ENCODE measurements at places on chromosomes 2 and 18. TPM values are rescaled to one million over a fixed set of nuclear protein-coding genes. Genes with fewer than 3 reads are reported as not detected.

PSMA8 gene
- not detected for total RNA-seq

ARHGAP25 gene
- 8.3 TPM for total RNA-seq

NOL4 gene
- not detected for total RNA-seq

ATL2 gene
- 49.1 TPM for total RNA-seq

ALS2 gene
- total RNA-seq: 6.5 TPM

GRCh38 chr2:65537651-65538385 is 105.4 kb upstream of the SPRED2 start:
- H3K4me3 ChIP-seq: no peak overlapping the region
- no peaks in the 10 kb centered on the region for H3K36me3 ChIP-seq
- no peak for DNase-seq
- no peaks in the 10 kb centered on the region for H3K4me1 ChIP-seq
- H3K27ac ChIP-seq: no peak overlapping the region

DNA sequence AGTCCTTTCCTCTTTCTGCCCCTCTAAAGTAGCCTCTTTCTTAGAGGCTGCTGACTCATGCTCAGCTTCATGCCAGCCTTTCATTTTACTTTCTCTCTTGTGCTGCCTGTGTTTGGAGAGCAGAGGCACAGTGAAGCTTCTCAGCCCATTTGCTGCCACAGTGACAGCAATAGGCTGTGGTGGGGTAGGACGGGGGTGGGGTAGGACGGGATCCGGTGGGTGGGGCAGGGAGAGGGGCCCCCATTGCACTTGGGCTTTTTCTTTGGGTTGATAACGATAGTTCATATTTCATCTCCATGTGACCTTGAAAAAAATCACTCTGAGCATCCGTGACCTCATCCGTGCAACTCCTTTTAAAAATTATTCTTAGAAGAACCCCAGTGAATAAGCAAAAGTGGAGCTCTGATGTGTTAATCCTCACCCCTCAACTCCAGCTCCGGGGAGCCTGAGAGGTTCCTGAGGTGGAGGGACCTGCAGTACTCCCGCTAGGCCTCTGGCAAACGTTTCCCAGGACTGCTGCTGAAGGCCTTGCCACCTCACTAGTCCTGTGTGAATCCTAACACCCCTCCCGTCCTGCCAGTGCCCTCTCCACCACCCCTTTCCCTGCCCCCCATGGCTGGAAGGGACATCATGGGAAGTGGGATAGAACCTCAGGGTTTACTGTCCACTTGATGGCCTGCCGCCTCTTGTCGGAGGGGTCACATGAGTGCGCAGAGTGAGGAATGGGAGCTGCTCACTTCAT is 70.8 kb downstream of the INPP4A start:
- H3K4me3 ChIP-seq: no peak overlapping the region
- H3K27me3 ChIP-seq: no peaks in the 10 kb centered on the region
- DNase-seq: no peak
- no peak overlapping the region for H3K27ac ChIP-seq
- peaks cover 4% of the 10 kb centered on the region for H3K4me1 ChIP-seq

GRCh38 chr2:238684362-238685326 is 163.2 kb upstream of the TWIST2 start:
- H3K4me1 ChIP-seq: no peaks in the 10 kb centered on the region
- H3K27me3 ChIP-seq: no peaks in the 10 kb centered on the region
- DNase-seq: peak; percentile 87
- no peaks in the 10 kb centered on the region for H3K36me3 ChIP-seq
- H3K4me3 ChIP-seq: no peak overlapping the region
- peak overlapping the region; percentile 73 for H3K27ac ChIP-seq

- H3K4me1 ChIP-seq: no peaks in the 10 kb centered on the region
- no peaks in the 10 kb centered on the region for H3K36me3 ChIP-seq
- H3K4me3 ChIP-seq: no peak overlapping the region
Measured at GRCh38 chr18:51151568-51152511, 45.6 kb downstream of the MEX3C start.

DNA sequence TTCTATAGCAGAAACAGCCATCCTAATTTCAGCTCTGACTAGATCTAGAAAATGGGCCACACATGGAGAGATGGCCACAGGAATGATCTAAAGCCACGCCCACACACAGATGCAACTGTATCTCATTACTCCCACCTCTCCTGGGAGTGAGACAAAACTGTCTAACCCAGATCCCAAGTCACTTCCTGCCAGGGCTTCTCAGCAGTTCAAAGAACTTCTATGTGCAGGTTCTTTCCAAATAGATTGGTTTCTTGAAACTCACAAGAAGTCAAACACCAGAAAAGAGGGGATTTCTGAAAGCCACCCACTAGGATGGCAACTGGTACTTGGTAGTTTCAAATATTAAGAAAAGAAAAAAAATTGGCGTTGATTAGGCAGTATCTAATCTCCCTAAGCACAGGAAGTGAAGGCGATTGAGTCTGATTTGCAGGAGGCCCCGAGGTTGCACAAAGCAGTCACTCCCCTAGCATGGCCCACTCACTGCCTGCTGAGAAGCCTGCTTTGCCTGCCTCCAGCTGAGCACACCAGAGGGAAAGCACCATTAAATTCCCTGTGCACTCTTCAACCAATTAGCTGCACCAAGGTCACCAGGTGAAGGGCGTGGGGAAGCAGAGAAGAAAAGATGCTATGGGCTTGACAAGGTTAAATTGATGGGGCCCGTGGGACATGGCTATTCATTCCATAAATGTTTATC is 51.1 kb downstream of the PAPOLG start:
- H3K27me3 ChIP-seq: no peaks in the 10 kb centered on the region
- no peak overlapping the region for H3K4me3 ChIP-seq
- peaks cover 2% of the 10 kb centered on the region for H3K36me3 ChIP-seq
- no peak for DNase-seq
- no peaks in the 10 kb centered on the region for H3K4me1 ChIP-seq

DNA sequence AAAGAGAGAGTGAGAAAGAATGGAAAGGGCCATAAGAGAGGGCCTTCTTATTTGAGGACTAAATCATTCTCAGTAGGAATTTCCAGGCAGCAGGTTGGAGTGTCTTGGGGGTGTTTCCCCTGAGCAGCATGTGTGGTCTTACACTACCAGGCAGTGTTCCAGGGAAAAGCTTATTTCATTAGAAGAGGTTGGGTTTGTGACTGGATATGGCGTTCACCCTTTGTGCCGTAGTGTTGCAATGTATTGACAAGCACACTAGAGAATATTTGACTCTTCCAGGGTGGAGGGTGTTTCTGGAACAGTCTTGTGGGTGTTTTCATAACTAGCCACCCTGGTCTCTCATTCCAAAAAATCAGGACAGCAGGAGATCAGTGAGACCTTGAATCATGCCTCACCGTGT is 105.5 kb downstream of the NRP2 start:
- no peak overlapping the region for H3K27ac ChIP-seq
- no peaks in the 10 kb centered on the region for H3K27me3 ChIP-seq
- no peak for DNase-seq
- H3K4me3 ChIP-seq: no peak overlapping the region

DNA sequence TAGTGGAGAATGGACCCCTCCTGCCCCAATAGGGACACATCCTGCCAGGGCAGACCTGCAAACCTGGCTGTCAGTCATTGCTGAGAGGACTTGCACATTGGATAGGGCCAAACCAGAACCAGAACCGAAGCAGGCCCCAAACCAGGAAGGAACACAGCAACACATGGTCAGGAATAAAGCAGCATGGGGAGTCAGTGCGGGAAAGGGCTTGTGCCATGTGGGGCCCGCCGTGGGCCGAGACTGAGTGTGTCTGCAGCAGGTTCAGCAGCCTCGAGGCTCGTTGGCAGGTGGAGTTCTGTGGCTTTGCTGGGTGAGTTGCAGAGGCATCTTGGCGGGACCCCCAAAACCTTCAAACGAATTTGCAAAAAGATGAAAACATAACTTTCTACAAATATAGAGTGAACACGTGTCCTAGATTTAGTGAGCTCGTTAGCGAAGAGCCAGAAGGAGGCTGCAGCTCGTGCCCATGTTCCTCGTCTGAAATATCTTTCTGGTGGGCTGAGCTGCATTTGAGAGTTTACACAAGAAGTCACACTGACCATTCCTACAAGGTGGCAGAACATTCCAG is 44.9 kb upstream of the LDLRAD4 start:
- DNase-seq: no peak
- H3K4me1 ChIP-seq: no peaks in the 10 kb centered on the region
- no peak overlapping the region for H3K27ac ChIP-seq
- H3K36me3 ChIP-seq: no peaks in the 10 kb centered on the region
- no peak overlapping the region for H3K4me3 ChIP-seq
